ENCODE measurements at places on chromosomes 6 and 20.

DNA sequence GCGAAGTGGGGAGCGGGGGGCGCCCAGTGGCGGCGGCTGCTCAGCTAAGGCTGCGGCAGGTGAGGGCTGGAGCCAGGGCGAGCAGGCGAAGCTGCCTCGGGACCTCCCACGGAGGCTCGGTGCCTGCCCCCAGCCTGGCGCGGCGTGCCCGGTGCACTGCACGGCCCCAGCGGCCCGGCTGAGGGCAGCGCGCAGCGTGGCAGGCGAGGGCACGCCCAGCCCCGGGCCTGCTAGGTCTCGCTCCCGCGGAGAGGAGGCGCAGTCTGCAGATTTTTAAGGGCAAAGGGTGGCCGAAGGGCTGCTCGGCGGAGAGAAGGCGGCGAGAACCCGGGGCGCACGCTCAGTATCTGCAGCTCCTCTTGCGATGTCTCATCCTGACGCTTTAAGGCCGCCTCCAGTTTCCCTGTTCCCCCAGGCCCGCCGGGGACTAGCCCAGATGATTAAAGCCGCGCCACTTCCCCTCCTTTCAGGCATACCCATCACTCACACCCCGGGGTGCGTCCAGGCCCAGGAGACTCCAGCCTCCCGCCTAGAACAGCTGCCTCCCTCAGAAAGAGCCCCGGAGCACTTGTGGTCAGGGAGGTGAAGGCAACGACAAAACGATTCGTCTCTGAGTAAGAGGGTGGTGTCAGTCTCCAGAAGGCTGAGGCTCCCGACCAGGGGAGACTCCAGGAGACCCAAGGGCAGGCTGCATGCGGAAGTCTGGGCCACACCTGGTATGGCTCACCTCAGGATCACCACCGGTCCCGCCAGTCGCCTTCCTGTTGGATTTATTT is at the start of gene FERMT1:
TSS of gene FERMT1 (minus strand) at position 158 of the 776 bp plus-strand sequence. CDS start 3,476 bp downstream, outside the sequence.
- peak; percentile 28 for DNase-seq

DNA sequence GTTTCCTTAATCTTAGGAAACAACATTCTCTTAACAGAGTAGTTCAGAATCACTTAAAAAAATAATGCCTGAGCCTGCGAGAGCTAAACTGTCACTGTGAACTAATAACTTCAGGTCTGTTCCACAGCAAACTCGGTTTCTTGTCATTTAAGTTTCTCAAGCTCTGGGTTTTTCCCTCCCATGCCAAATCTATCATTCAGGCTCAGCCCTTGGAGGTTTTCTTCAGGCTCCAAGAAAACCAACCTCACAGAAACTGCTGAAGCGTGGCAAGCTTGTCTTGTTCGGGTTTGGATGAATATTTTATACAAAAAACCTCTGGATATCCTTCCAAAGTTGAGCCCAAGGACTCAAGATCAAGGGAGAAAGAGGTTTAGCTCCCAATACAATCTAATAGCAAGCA is 99.7 kb upstream of the SNX9 start:
- DNase-seq: no peak

DNA sequence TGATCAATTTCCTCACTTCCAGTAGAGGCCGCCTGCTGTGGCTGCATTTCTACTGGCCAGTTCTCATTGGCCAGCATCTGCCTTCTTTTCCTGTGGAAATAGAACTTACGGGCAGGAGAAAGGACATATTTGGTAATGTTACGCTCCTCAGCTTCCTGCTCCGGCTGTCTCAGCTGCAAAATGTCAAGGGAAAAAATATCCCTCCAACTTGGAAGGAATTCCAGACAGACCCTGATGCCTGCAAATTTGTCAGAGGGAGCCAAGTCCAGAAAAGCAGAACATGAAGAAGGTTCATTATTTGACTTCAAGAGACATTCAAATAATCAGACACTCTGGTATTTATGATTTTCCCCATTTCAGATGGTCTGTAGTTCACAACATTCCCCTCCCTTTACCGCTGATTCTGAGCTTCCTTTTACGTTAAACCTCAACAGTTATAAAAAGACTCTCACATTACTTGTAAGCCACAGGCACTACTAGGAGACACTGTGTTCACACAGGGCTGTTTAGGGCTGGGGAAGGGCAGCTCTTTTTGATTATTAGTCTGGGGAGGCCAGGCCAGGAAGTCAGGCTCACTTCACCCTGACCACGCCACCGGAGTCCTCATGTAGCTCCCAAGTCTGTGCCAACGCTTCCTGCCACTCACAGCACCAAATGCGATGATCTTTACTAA is 179.6 kb upstream of the CCN2 start:
- no peak for DNase-seq

- no peak for DNase-seq
Measured at GRCh38 chr20:21564127-21564773, 50.4 kb upstream of the NKX2-2 start.

All from stimulated activated CD4-positive, alpha-beta T cell treated with anti-CD3 and anti-CD28 coated beads, Interleukin-15, amount 100 ng/mL, for 48 hours (primary cell).